ENCODE measurements at places on chromosomes 3 and 15.

DNA sequence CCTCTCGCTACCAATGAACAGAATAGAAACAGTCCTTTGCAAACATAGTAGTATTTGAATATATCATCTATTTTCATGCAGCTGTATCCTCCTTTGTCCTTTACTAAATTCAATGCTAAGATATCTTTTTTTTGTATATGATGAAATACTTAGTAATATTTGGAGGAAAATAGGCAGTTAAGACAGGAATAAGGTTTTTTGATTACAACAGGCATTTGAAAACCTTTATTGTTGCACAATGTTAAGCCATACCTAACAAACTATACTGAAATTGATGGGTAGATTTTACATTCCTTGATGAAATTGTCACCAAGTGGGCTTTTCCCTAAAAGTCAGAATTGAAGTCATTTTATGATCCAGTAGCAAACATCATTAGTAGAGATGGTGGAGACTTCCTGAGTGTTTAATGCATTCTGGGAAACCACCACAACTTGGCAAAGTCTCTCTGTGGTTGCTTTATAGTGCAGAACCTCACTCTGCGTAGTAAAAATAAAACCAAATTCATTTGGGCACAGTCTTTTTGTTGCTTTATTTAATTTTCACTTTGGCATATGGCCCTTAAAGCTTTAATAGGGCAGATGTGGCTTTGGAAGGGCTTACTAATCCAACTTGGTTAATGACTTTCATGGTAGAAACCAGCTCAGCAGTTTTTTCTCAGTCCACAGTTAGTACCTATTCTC is 216.0 kb downstream of the DIPK2A start:
- DNase-seq, result no peak

- no peak for DNase-seq
These were observed 30.7 kb upstream of the CGNL1 start for GRCh38 chr15:57345584-57345983.

GRCh38 chr3:102682741-102683140 is 247.9 kb downstream of the ZPLD1 start:
- no peak for DNase-seq

GRCh38 chr15:98554272-98555172 is 93.8 kb upstream of the IGF1R start:
- DNase-seq, result no peak

DNA sequence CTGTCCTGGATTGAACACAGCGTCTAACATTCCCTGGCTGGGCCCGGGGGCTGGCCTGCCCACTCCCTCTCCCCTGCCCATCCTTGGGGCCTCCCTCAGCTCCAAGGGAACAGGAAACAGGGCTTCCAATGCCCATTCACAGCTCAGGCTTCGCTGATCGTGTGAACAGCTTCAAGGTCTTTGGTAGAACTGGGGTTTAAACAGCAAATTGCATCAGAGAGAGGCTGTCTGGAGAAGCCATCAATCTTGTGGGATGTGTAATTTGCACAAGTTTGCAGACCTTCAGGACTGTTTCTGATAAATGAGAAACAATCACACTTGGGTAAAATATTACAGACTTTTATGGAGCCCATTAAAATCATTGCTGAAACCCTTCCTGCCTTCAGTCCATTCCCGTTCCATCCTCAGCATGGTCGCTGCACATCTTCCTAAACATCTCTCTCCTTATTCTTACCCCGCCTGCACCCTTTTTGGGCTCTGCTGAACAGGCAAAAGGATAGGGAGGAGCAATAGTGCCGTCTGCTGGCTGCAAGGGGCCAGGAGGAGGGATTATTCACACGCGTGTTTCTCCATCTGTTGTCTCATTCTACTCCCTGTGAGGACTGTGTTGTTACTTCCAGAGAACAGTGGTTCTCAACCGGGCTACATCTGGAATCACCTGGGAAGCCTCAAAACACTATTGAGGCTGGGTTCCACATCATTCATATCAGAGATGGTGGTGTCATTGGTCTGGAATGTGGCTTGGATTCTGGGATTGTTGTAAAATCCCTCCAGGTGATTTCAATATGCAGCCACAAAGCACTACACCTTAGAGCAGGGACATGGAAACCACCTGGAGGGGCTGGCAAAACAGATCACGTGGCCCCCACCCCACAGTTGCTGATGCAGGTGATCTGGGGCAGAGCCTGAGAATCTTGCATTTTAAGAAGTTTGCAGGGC is 116.3 kb downstream of the CLSTN2 start:
- DNase-seq, result peak; percentile 72

GRCh38 chr3:58471025-58471887 is 20.6 kb upstream of the KCTD6 start:
- DNase-seq, result no peak

DNA sequence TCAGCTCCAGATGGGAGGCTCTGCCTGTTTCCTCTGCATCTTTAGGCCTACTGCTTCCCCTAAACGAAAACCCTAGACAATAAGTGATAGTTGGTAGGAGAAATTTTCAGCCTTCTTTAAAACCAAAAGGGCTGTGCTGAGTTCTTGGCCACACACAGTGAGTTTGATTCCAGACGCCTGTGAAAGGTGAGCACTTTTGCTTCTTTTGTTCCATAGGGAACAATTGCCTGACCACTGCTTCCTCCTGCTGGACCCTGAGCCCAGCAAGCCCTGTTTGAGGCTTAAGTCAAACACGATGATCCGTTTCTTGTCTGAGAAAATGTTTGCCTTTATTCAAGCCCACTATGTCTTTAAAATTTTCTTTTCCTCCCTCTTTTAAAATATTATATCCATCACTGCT is 493.9 kb downstream of the ZIC1 start:
- no peak for DNase-seq

DNA sequence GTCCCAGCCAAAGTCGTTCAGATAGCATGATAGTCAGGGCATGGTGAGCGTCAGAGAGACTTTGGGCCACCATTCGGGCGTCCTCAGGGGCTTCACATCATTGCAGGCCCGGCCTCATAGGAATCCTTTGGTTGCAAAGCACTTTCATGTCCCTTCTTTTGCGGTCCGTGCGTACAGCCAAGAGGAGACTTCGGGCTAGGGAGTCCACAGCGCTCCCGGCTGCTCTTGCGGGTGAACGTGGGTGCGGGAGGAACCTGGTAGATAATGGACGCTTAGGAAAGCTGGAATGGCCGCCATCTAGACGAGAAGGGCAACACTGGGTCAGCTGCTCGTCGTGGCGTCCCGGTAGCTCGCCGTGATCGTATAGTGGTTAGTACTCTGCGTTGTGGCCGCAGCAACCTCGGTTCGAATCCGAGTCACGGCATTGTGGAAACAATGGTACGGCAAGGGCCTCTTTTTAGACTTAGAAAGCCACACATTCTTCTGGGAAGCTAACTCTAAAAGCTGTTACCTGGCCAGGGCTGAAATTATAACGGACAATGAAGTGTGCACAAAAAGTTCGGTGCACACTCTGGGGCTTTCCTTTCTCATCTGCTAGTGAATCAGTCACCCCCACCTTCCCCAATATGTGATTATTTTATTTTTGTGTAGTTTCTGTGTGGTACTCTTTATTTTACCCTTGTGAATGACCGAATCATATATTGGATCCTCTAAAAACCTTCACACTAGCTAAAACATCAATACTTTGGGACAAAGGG is 13.2 kb upstream of the SHF start:
- peak; percentile 90 for DNase-seq

- DNase-seq, result no peak
These were observed 183.6 kb downstream of the SHOX2 start for GRCh38 chr3:157922614-157923013.

GRCh38 chr3:137988152-137988551 is 21.8 kb upstream of the CLDN18 start:
- no peak for DNase-seq

GRCh38 chr3:163508206-163508605 is 1570.1 kb downstream of the SI start:
- DNase-seq, result no peak

- no peak for DNase-seq
These were observed 40.5 kb upstream of the GYG1 start for GRCh38 chr3:148950806-148951205.

GRCh38 chr3:39935261-39935660 is 125.9 kb downstream of the MYRIP start:
- DNase-seq, result no peak

GRCh38 chr3:170784406-170784805 is 85.6 kb downstream of the RPL22L1 start:
- no peak for DNase-seq

GRCh38 chr3:31695280-31696008 is 162.7 kb downstream of the STT3B start:
- no peak for DNase-seq

DNA sequence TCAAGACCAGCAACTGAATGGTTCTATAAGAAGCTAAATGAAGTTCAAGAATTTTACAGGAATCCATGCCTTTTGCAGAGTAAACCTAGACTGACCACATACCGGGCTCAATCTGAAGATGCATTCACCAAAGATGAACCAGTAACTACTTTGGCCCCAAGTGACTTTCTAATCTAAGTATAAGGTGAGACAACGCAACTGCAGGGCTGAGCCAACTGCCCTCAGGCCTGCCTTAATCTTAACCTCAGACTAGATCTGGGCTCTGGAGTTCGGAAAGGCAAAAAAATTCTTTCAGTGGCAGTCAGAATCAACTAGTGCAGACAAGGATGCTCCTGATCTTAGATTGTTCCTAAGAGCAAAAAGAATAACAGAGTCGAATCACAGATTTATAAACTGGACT is 48.3 kb downstream of the EXD1 start:
- no peak for DNase-seq

DNA sequence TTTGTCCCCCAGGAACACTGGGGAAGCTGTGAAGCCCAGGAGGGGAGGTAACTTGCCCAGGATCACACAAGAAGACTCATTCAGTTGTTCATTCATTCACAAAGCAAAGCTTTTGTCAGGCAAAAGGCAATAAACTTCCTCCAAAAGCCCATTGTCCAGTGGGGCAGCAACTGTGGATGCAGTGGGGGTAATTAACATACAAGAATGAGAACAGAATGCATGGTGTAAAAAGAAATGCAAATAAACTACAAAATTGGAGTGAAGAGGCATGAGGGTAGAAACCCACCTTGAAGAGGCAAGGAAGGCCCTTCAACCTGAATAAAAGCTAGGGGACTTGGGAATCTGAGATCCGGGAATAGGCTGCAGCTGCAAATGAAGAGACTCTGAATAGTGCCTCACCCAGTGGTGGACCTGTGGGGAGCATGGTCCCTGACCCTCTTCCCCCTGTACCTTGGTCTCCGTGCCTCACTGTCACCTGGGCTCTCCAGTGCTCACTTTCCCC is 363.6 kb downstream of the CLSTN2 start:
- DNase-seq, result peak; percentile 47

DNA sequence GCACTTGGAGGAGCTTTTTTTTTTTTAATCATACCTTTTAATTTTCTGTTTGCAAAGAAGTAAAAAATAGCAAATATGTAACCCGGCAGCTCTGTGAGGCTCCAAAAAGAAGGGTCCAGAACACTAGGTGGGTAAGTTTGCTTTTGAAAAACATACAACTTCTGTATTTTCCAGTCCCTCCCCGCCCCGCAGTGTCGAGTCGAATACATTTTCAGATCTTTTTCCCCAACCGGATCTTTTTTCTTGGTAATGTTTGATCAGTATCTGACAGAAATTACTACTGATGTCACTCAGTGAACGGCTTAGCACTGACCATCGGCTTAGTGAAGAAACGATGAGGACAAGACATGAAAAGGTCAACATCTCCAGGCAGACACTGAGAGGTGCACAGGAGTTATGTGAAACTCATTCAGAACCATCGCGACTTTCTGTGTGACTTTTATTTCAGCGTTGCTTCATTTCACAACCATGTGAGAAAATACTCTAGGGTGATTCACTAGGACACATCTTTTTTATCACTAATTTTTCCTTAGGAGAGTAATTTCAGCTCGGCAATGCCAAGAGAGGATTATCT is 11.0 kb downstream of the ISL2 start:
- DNase-seq, result no peak

DNA sequence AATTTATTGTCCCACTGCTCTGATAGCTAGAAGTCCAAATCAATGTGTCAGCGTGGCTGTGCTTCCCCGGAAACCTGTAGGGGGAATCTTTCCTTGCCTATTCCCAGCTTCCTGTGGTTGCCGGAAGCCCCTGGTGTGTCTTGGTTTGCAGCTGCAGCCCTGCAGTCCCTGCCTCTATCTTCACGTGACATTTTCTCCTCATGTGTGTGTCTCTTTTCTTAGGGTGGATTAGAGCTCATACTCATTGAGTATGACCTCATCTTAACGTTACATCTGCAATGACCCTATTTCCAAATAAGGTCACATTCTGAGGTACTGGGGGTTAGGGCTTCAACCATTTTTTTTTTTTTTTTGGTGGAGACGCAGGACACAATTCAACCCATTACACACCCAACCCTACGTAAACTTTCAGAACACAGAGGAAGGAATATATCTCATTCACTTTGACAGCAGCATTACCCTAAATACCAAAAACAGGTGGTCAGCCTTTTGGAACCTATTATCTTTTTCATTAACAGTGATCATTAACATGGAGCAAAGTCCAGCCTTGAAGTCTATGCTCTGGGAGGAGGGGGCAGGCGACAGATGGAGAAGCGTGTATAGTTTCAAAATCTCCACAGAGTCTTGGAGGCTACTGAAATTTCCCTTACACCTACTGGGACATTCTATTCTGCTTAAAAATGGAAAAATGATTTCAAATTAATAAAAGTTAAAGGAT is 88.6 kb downstream of the RYK start:
- DNase-seq, result no peak

- DNase-seq, result no peak
These were observed 300.3 kb downstream of the ZBTB20 start for GRCh38 chr3:114846779-114847178.

DNA sequence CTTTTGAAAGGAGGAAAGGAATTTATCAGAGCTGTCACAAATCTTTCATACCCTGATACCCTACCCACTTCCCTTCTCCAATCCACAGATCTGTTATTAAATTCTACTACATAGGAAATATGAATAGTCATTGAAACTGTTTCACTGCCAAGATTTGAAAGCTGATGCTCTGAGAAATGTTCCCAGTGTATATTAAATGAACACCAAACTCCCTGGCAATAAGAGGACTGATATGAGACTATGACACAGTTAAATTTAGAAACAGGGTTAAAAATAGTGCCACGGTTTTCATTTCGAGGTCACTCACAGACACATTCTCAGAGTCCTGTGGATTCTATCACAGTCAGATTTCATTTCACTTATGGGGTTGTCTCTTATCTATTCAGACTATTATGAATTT is 27.2 kb upstream of the GBE1 start:
- no peak for DNase-seq

GRCh38 chr3:52695798-52696671 is 9.6 kb downstream of the GLT8D1 start:
- no peak for DNase-seq

All from pons (tissue), 1 donor.